ENCODE measurements at places on chromosomes 7 and 10. TPM values are rescaled to one million over a fixed set of nuclear protein-coding genes. Genes with fewer than 3 reads are reported as not detected.

DNA sequence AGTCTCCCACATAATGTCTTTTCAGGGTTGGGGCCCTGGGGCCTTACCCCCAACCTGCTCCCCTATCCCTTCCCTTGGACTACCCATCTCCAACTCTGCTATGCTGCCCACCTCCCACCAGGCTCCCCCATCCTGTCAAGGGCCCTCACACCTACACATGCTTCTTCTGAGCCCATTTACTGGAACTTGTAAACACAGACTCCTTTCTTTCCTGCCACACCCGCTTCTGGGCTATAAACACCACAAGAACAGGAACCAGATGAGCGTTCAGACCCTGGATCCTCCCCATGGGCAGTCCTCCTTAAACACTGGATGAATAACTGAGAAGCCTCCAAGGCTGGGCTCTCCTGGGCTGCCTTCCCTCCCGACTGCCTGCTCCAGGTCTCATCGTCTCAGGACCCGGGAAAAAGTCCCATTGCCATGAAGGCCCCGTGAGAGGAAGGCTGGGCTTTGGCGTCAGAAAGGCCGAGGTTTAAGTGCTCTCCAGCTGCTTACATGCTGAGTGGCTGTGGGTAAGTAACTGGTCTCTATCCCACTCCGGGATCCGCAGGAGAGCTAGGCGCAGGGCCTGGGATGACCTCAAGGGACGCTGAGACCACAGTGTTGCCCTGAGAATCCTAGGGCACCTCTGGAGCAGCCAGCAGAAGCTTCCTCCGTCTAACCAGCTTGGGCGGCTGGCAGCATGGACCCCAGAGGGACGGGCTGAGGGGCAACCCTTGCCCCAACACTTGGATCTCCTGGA lies 15.6 kb upstream of the CRHR2 start:
- DNase-seq, result no peak

GRCh38 chr10:103109821-103110220 lies 83.3 kb downstream of the NT5C2 start:
- no peak for DNase-seq

- peak; percentile 6 for DNase-seq
These were observed 91.5 kb downstream of the GSDME start for GRCh38 chr7:24665564-24666294.

GRCh38 chr10:132443605-132443982 lies 46.6 kb downstream of the PWWP2B start:
- no peak for DNase-seq

The FFAR4 gene
- polyA plus RNA-seq, result not detected

Data from left renal pelvis (tissue), 4 donors.